ENCODE measurements at places on chromosomes 1 and 21.

DNA sequence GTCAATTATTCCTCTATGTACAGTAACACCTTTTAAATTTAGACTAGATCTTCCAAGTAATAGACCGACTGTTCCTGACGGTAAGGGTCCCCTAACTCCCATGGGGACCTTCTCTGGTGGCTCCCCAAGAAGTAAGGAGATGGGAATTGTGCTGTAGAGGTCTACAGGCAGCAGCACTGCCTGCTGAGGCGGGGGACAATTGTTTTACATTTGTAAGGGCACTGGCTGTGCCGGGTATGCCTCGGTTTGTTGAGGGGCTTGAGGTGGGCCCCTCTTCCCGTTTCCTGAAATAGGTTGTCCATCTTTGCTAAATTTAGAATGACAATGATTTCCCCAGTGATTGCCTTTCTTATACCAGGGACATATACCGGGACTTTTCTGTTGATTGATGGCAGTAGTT, 13.1 kb upstream of the L1TD1 start:
- DNase-seq: no peak

GRCh38 chr1:210364479-210364878, 35.8 kb downstream of the HHAT start:
- DNase-seq: no peak

DNA sequence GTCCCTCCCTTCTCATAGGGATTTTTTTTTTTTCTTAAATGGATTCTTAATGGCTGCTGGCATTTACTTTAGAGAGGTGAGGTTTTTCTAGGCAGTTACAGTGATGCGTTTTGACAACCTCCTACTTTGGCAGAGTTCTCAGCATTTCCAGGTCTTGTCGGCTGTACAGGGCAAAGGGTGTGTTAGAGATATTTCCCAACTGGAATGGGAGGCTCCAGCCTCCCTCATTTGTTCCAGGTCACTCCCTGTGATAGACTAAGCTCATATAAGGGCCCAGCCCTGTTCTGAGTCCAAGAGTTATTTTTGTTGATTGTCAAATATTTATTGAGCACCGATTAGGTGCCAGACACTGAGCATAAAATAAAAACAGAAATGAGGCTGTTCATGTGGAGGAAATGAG, 7.6 kb upstream of the XKR8 start:
- DNase-seq: no peak

DNA sequence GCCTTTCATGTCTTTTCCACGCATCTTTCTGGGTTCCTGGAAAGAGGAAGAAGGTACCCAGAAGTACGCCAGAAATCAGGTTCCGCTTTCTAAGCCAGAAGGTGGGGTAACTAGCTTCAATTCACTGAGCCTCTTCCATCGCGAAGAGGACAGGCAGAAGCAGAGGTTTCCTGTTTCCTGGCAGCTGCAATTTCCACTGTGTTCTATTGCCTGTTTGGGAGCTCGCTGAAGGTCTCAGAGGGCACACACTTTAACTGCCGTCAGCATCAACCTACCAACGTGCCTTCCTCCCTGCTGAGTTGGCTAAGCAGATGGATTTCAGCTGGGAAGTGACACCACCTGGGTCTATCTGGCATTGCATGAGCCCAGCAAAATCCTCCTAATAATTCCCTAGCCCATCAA, 10.0 kb downstream of the NCF2 start:
- no peak for DNase-seq
